ENCODE measurements at places on chromosomes 11 and 22.

- no peak for DNase-seq
These were observed 73.0 kb upstream of the VPREB1 start for GRCh38 chr22:22171357-22172218.

- DNase-seq = no peak
These were observed 157.0 kb downstream of the BRD1 start for GRCh38 chr22:49670456-49671330.

DNA sequence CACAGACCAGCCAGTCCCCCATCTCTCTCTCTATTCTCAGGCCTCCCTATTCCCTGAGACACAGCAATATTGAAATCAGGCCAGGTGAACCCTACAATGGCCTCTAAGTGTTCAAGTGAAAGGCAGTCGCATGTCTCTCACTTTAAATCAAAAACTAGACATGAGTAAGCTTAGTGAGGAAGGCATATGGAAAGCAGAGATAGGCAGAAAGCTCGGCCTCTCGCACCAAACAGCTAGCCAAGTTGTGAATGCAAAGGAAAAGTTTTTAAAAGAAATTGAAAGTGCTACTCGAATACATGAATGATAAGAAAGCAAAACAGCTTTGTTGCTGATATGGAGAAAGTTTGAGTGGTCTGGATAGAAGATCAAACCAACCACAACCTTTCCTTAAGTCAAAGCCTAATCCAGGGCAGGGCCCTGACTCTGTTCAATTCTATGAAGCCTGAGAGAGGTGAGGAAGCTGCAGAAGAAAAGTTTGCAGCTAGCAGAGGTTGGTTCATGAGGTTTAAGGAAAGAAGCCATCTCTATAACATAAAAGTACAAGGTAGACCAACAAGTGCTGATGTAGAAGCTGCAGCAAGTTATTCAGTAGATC is 19.8 kb upstream of the MPZL2 start:
- no peak for DNase-seq

DNA sequence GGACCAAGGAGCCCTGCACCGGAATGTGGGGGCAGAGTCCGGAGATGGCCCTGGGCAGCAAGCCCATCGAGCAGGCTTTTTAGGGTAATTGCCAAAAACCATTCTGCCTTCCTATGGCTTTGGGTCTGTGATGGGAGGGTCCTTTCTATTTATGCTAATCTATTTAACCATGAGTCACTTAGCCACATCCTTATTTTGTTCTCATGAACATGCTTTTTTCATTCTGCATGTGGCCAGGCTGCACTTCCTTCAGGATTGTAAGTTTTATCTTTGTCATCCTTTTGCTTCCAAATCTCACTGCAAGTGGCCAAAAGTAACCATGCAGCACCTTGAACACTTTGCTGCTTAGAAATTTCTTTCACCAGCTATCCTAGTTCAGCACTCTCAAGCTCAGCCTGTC is 88.3 kb downstream of the EFCAB6 start:
- no peak for DNase-seq

DNA sequence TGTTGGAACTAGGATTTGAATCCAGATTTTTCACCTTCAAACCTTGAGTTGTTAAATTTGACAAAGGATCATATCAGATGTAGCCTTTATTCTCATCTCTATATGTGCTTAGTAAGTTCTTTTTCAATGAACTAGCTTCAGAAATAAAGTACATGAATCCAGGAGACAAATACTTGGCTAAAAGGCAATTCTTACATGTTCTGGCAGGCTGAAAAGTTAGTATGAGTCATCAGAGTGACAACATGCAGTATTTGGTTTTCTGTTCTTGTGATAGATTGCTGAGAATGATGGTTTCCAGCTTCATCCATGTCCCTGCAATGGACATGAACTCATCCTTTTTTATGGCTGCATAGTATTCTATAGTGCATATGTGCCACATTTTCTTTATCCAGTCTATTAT is 40.4 kb downstream of the BBOX1 start:
- no peak for DNase-seq

- DNase-seq = no peak
These were observed 150.2 kb downstream of the SPON1 start for GRCh38 chr11:14112721-14113120.

DNA sequence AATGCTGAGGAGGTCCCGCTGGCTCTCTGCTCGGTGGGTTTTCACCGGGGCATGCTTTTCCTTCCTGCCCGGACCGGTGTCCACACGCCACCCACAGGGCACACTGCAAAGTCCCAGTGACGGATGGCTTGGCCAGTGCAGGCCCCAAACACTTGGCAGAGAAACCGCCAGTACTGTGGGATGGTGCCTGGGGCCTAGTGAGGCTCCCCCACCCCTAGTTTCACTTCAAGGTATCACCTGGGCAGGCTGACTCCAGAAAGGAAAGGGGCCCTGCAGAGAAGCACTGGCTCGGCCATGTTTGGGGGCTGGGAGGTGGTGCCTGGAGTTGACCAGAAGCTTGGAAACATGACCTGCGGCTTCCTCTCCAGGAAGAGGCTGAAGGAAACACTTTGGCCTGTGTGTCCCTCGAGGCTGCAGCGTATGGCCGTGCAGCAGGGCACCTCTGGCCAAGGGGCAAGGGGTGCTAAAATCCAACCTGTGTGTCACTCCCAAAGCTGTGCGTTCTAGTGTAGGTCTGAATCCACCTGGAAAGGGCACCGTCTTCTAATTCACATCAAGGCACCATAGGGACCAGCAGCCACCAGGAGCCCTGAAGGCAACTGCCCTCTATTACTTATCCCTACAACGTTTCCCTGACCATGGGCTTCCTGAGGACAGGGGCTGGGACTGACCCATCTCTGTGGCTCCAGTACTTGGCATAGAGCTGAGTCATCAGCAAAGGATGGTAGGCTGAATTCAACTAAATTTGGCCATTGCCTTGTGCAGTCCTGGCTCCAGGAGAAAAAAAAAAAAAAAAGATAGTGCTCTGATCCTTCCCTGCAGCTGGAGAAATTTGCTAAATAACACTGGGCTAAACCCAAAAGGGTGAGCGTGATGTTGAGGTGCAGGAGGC is 22.6 kb downstream of the TPBGL start:
- DNase-seq = no peak

DNA sequence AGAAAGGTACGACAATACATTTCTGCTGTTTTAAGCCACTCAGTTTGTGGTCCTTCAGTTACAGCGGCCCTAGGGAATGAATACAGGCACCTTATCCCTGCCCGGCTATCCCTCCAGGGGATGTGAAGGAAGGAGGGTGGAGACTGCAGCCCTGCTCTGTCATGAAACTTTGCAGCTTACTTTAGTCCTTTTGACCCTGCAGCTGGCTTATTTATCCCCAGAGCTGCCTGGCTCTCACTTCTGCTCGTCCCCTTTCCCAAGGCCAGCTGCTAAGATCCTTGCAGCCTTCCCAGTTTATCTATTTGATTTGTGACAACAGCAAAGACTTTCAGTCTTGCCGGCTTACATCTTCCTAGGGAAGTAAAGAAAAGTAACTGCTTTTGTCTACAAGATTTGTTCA is 55.2 kb downstream of the SC5D start:
- no peak for DNase-seq

DNA sequence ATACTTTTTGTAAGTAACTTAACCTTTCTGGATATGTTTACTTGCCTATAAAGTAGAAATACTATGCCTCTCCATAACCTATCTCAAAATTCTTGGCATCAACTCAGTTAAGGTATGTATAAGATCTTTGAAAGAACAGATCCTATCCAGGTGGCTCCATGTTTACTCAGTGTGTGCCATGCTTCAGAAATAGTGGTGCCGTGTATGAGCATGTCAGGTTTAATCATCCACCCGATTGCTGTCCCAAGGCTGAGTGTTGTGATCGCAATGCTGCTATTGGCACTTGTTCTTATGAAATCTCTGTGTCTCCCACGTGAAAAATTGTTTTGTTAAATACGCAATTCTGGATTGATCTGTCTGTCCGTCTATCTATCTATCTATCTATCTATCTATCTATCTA is 85.9 kb upstream of the SNX19 start:
- no peak for DNase-seq

DNA sequence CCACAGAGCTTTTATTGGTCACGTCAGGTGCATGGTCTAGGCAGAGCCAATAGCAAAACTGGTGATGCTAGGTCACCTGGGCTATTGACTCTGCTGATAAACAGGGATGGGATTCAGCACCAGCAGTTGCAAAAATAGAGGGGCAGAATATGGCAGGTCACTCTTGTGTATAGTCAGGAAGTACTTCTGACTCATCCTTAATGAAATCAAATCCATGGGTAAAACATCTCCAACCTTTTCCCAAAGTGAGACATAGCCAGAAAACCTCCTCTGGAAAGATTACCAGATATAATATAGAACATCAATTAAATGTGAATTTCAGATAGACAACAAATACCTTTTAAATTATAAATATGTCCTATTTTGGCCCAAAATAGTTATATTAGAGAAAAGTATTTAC is 383.2 kb downstream of the METTL15 start:
- no peak for DNase-seq

DNA sequence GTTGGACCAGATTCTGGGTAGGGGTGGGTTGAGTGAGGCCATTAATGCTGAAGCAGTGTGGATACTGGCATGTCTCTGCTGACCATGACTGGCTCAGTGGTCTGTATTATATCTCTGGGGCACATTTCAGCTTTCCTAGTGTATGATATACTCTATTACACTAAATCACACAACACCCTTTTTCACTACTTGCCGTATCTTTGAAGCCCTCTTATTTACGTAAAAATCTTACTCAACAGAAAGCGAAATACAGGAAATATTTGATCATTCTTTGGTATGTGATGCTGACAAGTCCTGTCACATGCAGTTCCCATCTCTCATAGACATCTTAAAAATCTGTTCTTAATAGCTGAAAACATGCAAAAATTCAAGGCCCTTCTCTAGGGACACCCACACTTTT is 40.3 kb downstream of the OR5B17 start:
- no peak for DNase-seq

DNA sequence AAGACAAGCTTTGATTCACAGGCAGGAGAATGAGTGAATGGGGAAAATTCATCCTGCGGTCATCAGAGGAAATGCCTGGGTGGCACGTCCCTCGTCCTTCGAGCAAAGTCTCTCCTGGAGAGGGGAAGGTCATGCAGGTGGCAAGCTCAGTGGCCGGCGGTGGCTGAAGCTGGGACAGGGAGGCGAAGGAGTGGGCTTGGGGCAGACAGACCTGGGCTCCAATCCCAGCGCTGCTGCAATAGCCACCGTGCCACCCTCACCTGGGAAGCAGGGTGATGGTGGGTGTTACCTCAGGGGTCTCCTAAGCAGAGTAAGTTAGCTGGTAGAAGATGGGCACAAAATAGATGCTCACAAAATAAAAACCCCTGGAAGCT is 22.4 kb upstream of the CACNG2 start:
- DNase-seq = no peak

DNA sequence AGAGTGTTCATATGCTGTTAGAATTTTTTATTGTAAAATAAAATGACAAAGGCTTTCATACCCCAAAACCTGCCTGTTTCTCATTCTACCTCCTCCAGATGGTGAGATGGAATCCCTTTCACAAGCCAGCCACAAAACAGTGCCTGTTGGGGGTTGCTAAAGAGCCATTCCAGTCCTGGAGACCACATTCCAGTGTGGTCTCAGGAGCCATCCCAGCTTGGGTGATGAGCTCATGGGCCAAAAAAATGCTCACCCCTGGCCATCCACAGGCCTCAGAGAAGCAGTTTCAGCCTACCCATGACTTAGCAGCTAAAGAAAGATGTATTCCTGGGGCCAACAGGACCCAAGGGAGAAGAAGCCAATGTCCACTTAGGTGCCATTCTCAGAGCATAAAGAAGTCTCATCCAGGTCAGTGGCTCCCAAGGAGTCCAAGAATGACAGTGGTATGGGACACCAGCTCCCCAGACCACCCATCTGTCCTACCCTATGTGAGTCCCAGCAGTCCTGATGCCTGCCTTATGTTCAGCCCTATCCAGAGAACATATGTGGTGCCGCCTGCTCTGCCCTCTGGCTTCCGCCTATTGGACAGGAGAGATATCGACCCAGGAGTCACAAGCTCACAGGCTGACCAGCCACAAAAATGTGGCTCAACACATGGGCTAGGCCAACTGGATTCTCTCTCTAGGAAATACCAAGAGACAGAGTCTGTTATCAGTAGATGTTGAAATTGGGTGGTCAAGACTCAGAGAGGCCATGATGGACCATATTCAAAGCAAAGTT is 26.4 kb downstream of the C11orf91 start:
- no peak for DNase-seq

DNA sequence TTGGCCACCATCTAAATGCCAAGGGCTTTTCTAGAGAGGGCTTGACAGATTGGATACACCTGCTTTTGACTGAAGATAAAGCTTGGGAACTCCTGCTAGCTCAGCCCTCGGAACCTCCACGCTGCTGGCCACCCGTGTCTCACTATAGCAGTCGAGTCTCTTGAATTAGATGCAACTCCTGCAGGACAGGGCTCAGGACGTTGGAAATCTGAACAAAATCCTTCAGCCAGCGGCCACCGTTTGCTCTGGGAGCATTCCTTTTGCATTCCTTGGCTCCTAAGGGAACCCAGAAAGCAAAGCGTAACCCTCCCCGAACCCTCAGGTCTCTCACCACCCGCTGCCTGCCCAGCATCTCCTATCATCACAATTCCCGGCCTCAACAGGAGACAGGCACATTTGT is 77.8 kb downstream of the GRIK4 start:
- no peak for DNase-seq

- DNase-seq = no peak
These were observed 22.0 kb downstream of the IFT27 start for GRCh38 chr22:36753916-36754315.

- DNase-seq = peak; percentile 37
These were observed 118.8 kb upstream of the CADM1 start for GRCh38 chr11:115623021-115623451.

DNA sequence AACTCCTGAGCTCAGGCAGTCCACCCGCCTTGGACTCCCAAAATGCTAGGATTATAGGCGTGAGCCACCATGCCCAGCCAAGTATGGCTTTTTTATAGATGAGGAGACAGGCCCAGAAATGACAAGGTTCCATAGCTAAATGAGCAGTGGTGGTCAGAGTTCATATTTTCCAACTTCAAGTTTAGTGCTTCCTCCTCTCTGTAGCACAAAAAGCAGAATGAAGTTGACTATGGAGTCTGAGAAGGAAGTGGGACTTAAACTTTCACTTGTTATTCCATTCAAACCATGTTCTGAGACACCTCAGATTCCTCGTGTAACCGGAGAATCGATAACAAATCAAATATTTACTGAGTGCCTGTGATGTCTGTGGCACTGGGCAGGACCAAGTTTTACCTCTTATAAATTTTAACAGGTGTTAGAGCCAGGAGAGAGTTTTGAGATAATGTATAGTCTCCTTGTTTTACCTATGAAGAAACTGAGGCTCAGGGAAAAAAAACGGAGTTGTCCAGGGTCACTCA is 3.0 kb downstream of the LIMK2 start:
- no peak for DNase-seq

GRCh38 chr22:33563220-33563964 is 356.9 kb downstream of the LARGE1 start:
- DNase-seq = no peak

GRCh38 chr11:11027288-11027687 is 169.4 kb upstream of the ZBED5 start:
- DNase-seq = no peak

DNA sequence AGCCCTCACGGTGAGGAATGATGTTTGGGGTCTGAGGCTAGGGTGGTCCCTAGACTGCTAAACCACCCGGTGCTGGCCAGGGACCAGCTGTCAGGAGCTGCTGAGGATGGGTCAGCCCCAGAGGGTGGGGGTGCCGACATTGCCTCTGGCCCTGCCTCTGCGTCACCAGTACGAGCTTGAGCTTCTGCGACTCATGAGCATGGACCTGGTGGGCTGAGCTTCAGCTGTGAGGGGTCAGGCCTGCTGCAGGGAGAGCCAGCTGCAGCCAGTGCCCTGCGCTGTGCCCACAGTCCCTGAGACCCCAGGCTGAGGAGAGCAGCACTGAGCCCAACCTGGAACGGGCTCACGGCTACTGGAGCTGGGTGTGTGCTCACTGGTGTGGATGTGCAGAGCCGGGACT is 7.0 kb downstream of the DERL3 start:
- no peak for DNase-seq
